ENCODE measurements at places on chromosomes 6 and 20.

DNA sequence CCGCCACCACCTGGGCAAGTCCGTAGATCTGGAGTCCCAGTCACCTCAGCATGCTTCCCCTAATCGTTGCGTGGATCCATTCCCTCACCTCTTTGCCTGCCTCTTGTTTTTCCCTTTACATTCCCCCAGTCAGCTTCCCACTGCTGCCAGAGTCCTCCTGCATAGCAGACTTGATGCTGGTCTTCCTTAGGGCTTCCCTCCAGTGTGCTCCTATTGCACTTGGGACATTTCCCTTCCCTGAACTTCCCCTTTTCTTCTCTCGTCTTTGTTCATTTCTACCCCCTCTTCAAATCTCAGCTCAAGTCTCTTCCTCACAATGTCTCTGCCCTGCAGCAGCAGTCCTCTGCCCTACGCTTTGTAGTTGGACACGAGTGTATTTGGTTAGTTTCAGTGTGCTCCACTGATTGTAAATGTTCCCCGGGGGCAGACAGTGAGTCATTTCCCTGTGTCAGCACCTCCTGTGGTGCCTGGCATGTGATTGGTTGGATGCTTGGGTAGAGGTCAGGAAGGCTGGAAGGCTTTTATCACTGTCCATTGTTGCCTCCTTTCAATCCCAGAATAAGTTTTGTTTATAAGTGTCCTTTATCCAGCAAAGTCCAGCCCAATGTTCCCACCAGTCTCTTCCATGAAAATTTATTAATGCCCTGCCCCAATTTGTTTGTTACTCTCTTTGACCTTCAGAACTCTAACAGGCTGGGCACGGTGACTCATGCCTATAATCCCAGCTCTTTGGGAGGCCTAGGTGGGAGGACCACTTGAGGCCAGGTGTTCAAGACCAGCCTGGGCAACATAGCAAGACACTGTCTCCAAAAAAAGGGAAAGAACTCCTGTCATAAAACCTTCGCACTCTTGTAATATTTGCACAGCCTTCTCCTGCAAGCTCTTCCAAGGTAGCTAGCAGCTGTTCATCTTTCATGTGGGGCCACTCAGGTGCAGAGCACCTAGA is 38.3 kb downstream of the FAM120B start:
- DNase-seq, result peak; percentile 79

GRCh38 chr20:22430154-22430745 is 154.1 kb downstream of the FOXA2 start:
- DNase-seq, result no peak

DNA sequence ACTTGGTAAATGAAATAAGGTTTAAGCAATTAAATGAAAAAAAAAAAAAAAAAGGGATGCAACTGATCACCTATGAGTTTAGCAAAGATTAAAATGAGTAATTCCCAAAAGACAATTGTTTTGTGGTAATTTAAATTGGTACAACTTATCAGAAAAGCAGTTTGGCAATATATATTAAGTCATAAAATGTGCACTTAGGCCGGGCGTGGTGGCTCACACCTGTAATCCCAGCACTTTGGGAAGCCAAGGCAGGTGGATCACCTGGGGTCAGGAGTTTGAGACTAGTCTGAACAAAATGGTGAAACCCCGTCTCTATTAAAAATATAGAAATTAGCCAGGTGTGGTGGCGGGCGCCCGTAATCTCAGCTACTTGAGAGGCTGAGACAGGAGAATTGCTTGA is 7.9 kb downstream of the PHACTR2 start:
- no peak for DNase-seq

DNA sequence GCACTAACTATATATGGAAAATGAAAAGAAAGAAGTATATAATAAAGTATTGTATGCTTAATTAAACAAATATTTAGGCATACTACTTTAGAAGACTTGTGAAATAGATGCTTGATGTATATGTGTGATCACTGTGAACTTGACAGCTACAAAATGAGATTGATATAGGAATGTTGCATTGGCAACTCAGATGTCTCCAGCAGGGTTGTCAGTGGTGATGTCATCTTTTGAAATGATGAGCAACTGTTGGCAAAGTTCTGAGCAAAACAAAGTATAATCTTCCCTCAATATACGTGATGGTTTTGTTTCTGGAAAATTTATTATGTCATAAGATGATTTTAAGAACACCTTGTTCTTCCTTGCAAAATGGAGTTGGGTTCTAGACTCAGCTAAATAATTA is 133.8 kb downstream of the ARID1B start:
- DNase-seq, result no peak

DNA sequence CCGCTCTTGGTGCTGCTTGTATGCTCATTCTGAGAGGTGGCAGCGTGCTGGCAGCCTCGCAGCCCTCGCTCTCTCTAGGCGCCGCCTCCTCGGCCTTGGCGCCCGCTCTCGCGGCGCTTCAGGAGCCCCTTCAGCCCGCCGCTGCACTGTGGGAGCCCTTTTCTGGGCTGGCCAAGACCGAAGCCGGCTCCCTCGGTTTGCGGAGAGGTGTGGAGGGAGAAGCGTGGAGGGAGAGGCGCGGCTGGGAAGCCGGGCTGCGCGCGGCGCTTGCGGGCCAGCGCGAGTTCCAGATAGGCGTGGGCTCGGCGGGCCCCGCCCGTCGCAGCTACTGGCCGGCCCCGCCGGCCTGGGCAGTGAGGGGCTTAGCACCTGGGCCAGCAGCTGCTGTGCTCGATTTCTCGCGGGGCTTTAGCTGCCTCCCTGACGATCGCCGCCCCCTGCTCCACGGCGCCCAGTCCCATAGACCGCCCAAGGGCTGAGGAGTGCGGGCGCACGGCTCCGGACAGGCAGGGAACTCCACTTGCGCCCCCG is 19.5 kb upstream of the FAM8A1 start:
- peak; percentile 11 for DNase-seq

DNA sequence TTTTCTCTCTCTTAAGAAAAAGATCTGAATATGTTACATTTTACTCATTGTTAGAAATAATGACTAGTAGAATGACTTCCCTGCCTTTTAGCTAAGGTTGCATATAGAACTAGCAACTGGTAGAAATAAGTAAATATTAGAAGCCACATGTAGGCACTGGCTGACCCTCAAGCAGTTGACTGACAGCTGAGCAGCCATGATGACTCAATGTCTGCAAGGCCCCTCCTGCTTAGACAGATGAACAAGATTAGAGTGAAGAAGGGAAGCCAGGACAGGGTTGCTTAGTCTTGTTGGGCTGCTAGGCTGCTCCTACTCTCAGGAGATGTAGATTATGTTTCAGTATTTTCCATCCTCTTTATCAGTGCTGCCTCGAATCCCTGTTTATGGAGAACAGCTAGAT is 6.5 kb downstream of the MEP1A start:
- no peak for DNase-seq

GRCh38 chr6:46407246-46407645 is 84.0 kb downstream of the RCAN2 start:
- no peak for DNase-seq

DNA sequence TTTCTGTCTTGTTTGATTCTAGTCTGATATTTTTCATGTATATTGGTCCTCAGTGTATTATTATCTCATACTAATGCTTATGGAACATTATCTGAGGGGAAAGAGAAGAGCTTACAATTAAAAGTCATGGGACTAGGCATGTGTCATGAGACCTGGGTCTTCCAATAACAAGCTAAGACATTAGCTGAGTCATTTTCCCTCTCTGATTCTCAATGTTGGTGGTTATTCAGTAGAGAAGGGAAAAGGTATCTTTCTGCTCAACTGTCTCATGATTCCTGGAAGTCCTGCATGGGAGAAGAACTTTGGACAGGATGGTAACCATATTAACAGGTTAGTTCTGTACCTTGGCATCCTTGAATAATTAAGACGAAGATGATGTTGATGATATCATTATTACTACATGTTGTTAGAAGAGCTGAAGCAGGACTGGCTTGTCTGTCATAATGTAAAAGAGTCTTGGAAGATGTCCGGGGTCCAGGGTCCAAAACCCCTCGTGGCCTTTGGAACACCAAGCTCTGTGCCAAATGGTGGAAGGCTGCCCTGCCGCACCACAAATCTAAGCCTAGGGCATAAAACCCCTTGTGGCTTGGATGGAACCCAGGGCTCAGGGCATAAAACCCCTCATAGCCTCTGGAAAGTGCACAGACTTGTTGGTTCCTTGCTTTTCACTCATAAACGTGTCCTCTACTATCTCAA is 19.1 kb downstream of the TRIM38 start:
- DNase-seq, result no peak

- no peak for DNase-seq
Measured at GRCh38 chr6:118537574-118537973, 10.5 kb upstream of the PLN start.

DNA sequence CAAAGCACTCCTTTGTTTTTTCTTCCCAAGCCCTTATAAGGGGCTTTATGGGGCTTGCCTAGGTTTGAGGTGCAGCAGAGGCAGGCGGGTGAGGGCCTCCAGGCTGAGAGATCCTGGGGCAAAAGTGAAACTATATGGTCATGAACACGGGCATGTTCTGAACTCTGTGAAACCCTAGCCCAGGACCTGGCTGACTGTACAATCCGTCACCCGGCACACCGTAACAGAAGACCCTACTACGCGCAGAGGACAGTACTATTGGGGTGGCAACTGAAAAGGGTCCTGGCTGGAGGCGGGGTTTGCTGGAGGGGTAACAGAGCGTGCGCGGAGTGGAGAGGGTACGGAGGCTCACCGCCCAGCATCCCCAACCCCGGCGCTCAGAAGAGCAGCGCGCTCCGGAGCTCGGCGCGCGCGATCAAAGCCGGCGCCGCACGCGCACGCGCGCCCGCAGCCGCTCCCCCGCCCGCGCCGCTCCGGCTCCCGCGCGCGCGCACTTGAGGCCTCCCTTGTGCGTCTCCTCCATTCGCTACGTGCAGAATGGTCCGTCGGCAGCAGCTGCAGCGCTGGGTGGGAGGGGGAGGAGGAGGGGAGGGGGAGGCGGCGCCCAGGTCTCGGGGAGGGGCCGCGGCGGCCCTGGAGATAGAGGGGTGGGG is 54.2 kb downstream of the MRPL14 start:
- no peak for DNase-seq

- DNase-seq, result peak; percentile 6
Measured at GRCh38 chr6:82555801-82556200, 192.2 kb downstream of the TPBG start.
